ENCODE measurements at places on chromosomes 5 and 9. TPM values are rescaled to one million over a fixed set of nuclear protein-coding genes. Genes with fewer than 3 reads are reported as not detected.

Gene TRIM41
- total RNA-seq = 19.1 TPM

DNA sequence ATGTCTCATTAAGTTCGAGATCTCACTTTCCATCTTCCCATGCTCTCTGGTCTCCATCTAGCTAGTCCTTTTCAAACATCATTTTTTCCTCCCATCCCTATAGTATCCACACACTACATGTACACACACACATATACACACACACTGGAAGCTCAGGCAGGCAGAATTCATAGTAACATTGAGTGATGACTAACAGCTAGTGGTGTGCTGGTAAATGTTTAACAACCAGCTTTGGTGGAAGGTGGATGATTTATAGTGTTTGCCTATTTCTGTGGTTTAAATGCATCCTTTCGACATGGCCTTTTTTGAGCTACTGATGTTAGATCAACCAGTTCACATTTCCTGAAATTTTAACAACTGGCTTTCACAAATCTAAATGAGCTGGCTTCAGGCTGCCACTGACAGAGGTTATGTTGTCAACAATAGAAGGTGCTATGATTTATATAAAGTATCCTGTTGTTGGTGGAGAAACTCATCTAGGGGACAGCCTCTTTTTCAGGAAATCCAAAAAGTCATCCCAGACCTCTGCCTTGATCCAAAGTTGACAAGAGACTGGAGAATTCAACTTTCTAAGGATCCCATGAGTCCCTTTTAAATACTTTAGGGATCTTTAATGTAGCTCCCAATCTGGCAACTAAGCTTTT, 117.8 kb downstream of the CCDC192 start:
- no peak for DNase-seq

Gene NRG2
- 1.3 TPM for total RNA-seq

Gene ZNF483
- total RNA-seq = 6.0 TPM

DNA sequence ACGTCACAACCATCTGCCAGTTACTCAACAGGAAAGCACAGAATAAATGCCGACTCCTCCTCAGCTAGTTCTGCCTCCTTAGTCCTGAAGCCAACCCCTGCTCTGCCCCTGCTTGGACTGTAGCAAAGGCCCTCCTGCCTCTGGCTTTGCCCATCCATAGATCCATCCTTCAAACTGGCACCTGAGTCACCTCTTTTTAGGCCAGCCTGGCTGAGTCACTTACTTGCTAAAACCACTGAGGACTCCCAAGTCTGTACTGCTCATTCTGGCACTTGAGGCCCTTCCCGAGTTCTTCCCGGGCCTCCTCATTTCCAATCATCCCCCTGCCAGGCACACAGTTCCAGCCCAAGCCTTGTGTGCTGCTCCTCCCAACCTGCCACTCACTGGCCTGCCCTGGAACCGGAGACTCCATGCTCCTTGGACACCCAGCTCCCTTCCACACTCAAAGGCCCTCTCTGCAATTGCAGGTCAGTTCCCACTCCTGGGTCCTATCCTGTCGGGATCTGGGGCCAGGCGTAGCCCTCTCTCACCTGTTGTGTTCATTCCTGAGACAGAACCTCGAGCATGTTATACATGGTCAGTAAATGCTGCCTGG, 220.1 kb downstream of the DAB2IP start:
- DNase-seq = no peak

DNA sequence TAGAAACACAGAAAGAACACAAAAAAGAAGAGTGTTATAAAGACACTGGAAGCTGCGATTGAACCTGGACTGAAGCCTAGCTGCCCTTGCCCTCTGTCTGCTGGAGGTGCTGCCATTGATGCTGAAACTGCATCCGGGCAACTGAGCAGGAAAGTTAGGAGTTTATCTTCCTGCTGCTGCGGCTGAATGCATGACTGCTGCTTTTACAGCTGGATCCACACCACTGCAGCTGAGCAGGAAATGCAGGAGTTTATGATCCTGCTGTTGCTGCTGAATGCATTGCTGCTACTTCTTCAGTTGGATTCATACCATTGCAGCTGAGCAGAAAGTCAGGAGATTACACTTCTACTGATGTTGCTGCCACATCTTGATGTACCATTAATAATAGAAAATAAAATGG, 21.8 kb upstream of the JAKMIP2 start:
- no peak for DNase-seq

Gene ADAMTS12
- 3.8 TPM for total RNA-seq

DNA sequence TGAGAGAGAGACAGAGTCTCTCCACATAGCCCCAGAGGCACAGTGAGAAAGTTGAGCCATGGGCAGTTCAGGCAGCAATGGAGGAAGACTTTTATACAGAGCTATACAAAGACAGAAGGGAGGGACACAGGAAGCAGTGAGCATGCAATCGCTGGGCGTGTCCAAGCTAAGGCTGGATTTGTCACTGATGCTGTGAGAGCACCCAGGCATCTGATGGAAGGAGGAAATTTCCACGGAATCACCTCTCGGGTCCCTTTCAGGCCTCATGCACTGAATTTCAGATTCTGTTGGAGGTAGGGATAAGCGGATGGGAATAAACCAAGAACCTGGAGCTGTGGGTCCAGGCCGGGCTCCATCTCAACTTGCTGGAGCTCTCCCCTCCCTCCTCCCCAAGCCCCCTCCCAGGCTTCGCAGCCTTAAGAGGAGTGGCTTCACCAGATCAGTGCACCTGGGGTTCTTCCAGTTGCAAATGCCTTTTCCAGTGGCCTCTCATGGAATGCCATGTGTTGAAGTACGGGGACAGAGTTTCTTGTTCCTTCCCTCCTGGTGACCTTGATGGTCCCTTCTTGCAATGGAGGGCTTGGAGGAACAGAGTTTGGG, 114.8 kb upstream of the ALDH1B1 start:
- DNase-seq = no peak

Gene ADAM19
- total RNA-seq = 57.5 TPM

Gene CDKN2B
- total RNA-seq = 7.9 TPM

DNA sequence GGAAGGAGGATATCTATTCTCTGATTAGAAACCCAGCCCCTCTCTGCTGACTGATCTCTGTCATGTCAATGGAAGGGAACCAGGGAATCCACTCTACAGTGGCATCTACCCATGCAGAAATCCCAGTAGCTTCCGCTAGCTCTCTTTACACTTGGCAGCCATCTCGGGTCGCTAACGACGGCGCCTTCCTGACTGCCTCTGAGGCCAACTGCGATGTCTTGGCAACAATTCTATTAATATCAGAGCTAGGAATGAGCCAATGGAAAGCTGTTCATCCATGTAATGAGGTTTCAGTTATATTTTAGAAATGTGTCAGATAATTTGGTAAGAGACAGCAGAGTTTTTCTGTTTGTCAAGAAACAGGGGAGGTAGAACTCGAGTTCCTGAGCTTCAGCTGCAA, 67.6 kb upstream of the ATP10B start:
- DNase-seq = no peak

Gene ERP44
- 19.5 TPM for total RNA-seq

- no peak for DNase-seq
Measured at GRCh38 chr5:27479859-27480258, 441.5 kb upstream of the CDH9 start.

GRCh38 chr9:95060916-95061315, 256.6 kb downstream of the FANCC start:
- DNase-seq = no peak

- peak; percentile 31 for DNase-seq
Measured at GRCh38 chr5:100430268-100431195, 104.6 kb upstream of the FAM174A start.

DNA sequence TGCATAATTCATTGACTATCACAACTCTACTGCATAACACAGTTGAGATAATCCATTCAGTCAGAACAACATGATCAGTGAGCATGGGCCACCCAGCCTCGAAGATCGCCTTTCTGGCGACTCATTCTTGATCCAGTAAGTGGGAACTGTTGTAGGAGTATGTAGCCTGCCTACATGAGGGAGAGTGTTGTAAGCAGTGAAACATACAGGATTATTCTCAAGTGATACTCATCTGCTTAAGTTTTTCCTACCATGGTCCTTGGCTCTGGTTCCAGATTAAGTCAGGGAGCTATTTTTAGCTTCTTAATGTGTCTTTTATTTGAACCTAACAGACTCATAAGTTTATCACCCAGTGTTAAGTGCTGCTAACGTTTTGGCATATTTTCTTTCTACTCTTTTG, 44.0 kb downstream of the TNPO1 start:
- DNase-seq = no peak

Gene PCDHGB3
- total RNA-seq = 3.9 TPM

GRCh38 chr5:40441733-40442132, 238.0 kb upstream of the PTGER4 start:
- no peak for DNase-seq

- no peak for DNase-seq
Measured at GRCh38 chr9:89383030-89383720, 64.9 kb downstream of the SECISBP2 start.

DNA sequence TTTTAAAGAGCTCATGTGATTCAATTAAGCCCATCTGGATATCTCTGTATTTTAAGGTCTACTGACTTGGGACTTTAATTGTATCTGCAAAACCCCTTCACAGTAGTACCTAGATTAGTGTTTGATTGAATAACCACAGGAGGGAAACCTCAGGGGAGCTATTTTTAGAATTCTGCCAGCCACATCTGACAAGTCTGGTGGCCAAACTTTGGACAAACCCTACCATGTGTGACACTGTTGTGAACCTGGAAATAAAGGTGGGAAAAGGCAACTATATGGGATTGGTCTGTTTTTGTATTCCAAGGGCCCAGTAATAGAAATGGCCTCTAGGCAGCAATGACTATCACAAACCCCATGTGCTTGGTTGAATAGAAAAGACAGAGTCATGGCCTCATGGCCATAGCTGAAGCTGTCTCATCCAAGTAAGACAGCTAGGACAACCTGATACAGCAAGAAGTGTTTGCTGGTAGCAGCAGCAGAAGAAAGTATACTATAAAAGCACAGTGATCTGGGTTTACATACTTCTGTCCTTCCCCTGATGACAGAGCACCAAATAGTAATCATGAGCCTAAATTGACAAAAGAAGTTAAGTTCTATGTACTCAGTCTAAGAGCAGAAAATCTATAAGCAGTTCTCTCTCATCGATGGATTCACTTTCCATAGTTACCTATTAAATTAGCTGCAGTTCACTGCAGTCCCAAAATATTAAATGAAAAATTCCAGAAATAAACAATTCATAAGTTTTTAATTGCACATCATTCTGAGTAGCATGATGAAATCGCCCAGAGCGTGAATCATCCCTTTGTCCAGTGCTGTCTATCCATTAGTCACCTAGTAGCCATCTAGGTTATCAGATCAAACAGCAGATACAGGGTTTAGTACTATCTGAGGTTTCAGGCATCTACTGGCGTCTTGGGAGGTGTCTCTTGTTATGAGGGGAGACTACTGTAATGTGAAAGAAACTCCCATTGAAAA, 189.8 kb downstream of the ARHGAP26 start:
- DNase-seq = no peak

DNA sequence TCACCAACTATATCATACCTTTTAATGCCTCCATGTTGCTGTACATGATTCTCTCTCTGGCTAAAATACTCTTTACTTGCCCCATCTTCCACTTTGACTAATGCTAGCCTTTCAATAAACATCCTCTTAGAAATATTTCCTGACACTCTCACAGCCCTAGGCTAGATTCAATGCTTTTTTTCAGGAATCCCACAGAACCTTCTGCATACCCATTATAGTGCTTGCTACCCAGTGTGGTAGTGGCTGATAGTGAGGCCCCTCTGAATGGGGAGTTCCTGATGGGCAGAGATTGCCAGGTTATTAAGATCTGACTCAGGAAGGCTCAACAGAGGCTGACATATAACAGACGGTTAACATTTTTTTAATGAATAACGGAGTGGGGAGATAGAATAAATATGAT, 11.6 kb downstream of the SSBP2 start:
- no peak for DNase-seq

DNA sequence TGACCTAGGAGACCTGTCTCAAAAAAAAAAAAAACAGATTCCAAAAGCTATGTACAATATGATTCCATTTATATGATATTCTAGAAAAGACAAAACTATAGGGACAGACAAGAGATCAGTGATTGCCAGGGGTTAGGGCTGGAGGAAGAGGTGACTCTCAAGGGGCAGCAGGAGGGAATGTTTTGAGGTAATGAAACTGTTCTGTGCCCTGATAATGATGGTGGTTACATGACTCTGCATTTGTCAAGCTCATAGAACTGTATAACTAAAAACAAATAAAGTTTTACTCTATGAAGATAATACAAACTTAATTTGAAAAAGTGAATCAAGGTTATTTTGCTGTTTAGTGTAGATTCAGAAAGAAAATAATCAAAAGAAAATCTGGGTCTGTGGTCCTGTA, 125.3 kb upstream of the IQGAP2 start:
- DNase-seq = no peak

DNA sequence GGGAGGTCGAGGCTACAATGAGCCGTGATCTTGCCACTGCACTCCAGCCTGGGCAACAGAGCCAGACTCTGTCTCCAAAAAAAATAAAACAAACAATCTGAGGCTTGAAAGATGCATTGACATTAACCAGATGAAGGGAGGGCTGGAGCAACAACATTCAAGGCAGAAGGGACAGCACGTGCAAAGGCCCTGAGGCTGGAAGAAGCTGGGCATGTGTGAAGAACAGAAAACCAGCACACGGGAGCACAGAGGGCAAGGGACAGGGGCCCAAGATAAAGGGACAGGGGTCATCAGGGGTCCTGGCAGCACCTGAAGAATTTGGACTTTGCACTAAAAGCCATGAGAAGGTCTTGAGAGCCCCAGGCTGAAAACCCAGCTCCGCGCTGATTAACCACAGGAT, 3.3 kb downstream of the PTGES start:
- DNase-seq = no peak

Gene CARTPT
- not detected for total RNA-seq

Gene TMOD1
- 149 TPM for total RNA-seq

Gene FREM1
- total RNA-seq = 1.8 TPM

- DNase-seq = no peak
Measured at GRCh38 chr9:136614967-136615623, 47.6 kb upstream of the EGFL7 start.

DNA sequence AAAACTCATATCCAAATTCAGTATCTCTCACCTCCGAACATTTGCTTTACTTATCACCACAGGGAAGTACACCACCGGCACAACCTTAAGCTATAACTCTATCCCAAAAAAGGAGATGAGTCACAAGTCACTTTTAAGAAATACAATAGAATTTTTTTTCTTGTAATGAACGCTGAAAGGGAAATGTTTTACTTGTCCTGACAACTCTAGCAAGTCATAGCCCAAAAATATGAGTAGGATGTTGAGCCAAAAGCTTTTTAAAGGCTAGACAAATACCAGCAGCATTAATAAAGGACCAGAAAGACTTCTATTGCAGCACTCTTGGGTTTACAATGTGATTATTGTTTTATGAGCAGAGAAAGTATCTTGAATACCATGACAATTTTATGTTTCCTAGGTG, 147.3 kb upstream of the FST start:
- DNase-seq = no peak

Gene NEUROG1
- not detected for total RNA-seq

Gene PCDHGA3
- 5.0 TPM for total RNA-seq

Gene SLC34A1
- total RNA-seq = not detected
